ENCODE measurements at places on chromosomes 3 and 15. TPM values are rescaled to one million over a fixed set of nuclear protein-coding genes. Genes with fewer than 3 reads are reported as not detected.
A peak's percentile ranks its signal among the peaks of the same experiment; 100 is the strongest.

SV2B gene
- total RNA-seq = 0.14 TPM

SLMAP gene
- total RNA-seq = 93.0 TPM

GASK1A gene
- 0.75 TPM for total RNA-seq

TRPM1 gene
- not detected for total RNA-seq

- DNase-seq = no peak
Observed at GRCh38 chr3:111538681-111539083, 3.3 kb upstream of the CD96 start.

DNA sequence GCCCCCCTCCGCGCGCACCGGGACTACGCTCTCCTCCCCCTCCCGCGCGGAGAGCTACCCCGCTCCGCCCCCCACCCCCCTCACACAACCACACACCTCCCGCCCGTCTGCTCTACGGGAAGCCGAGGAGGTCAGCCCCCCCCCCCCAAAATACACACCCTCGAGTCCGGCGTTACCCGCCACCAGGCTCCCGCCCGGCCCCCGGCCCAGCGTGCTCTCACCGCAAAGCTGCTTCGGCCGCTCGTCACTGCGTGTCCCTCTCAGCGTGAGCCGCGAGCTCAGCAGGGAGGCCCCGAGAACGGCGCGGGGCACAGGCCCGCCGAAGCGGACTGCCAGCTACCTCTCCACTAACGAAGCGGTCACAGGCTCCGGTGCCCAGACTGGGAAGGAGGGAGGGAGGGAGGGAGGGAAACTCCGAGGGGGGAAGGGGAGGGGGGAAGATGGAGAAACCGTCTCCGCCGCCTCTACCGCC, 252 bp downstream of the SIN3A start:
- no peak for DNase-seq

DNA sequence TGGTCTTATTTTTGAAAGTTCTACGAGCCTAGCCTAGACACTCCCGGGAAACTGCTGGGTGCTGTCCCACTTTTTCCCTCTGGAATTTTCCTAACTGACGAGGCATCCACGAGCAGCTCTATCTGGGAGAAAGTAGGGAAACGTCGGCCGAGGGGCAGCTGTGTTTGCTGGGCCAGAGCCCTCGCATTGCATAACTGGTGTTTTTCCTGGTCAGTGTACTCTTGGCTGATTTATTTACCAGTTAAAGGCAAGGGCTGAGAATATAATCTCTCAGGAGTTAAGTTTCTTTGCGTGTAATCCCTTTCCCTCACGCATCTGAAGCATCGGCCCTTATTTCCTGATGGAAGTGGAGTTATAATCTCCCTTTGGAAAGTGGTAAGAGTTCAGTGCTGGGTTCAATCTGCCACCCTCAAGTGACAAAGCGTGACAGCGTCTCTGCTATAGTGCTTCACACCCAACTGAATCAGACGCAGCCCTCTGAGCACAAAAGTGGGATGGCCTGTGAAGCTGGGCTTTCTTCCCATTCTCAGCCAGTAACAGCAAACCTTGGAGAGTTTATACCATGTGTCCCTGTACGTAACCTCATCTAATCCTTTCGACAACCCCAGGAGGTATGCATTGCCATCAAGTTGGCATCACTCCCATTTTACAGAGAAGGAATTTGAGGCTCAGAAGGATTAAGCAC, 311.5 kb downstream of the RORA start:
- DNase-seq = no peak

GRCh38 chr3:139523718-139524117, 15.8 kb downstream of the RBP1 start:
- DNase-seq = no peak

DNA sequence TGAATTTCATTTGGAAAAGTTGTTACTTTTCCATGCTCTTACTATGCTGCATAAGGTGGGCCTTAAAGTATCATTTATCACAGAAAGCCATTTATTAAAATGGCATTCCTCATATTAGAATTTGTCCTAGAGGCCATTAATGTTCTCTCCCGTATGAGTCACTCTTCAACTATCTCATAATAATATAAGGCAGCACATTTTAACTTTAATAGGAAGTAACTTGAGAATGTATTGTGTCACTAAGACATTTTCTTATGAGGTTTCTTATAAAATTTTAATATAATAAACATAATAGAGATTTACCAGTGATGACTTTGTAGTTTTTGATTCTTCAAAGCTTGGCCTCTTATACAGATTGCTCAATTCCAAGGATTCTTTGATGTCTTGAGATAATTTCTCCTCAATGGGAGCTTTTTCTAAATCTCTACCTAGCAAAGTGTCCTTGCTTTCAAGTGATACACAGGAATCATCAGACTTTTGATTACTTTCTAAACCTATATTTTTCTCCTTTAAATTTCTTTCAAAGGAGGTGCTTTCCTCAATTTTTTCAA, 74.7 kb downstream of the ZBBX start:
- no peak for DNase-seq

- DNase-seq = peak; percentile 24
Observed at GRCh38 chr3:134644731-134645514, 5.9 kb downstream of the KY start.

Data from mesothelial cell of epicardium (in vitro differentiated cells).